ENCODE measurements at places on chromosomes 16 and 17.

- no peak for DNase-seq
Measured at GRCh38 chr16:58456193-58456592, 43.8 kb upstream of the NDRG4 start.

DNA sequence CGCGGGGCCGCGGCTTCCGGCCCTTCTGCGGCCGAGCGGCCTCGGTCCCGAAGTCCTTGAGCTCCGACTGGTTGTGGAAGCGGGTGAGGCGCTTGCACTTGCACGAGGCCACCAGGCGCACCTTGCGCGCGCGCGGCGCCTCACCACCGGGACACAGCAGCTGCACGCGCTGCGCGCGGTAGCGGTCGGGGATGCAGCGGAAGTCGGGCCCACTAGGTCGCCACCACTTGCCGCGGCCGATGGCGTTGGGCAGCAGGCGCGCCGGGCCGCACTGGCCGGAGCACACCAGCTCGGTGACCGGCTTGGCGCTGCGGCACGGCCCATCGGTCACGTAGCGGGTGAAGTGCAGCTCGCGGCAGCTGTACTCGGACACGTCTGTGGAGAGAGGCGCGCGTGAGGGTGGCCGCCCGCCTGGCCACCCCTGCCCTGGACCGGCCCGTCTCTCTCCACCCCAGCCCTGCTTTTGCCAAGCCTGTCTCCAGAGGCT lies 3.2 kb downstream of the SOST start:
- no peak for DNase-seq

GRCh38 chr17:44960691-44961090 lies 7.4 kb downstream of the C1QL1 start:
- DNase-seq = no peak

GRCh38 chr16:58638148-58639036 lies 8.8 kb upstream of the CNOT1 start:
- no peak for DNase-seq

- DNase-seq = no peak
Measured at GRCh38 chr17:77325577-77326075, 184.9 kb downstream of the SEC14L1 start.
